ENCODE measurements at places on chromosomes 6 and 20.

GRCh38 chr6:92538926-92539325 lies 880.4 kb downstream of the EPHA7 start:
- no peak for DNase-seq
- no peaks in the 10 kb centered on the region for H3K36me3 ChIP-seq
- H3K27ac ChIP-seq = no peak overlapping the region

DNA sequence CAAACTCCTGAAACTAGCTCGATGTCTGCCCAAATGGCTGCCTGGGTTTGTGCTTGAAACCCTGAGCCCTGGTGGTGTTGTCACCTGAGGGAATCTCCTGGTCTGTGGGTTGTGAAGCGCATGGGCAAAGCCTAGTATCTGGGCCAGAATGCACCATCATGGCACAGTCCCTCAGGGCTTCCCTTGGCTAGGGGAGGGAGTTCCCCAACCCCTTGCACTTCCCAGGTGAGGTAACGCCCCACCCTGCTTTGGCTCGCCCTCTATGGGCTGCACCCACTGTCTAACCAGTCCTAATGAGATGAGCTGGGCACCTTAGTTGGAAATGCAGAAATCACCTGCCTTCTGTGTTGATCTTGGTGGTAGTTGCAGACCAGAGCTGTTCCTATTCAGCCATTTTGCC lies 152.9 kb upstream of the MAP3K7 start:
- no peaks in the 10 kb centered on the region for H3K27me3 ChIP-seq
- no peaks in the 10 kb centered on the region for H3K4me1 ChIP-seq
- no peaks in the 10 kb centered on the region for H3K36me3 ChIP-seq
- no peak for DNase-seq

GRCh38 chr20:53581444-53582250 lies 12.0 kb downstream of the ZNF217 start:
- H3K4me1 ChIP-seq = peaks cover 57% of the 10 kb centered on the region
- no peaks in the 10 kb centered on the region for H3K36me3 ChIP-seq
- DNase-seq = no peak
- peak overlapping the region; percentile 78 for H3K27ac ChIP-seq
- no peak overlapping the region for H3K4me3 ChIP-seq

DNA sequence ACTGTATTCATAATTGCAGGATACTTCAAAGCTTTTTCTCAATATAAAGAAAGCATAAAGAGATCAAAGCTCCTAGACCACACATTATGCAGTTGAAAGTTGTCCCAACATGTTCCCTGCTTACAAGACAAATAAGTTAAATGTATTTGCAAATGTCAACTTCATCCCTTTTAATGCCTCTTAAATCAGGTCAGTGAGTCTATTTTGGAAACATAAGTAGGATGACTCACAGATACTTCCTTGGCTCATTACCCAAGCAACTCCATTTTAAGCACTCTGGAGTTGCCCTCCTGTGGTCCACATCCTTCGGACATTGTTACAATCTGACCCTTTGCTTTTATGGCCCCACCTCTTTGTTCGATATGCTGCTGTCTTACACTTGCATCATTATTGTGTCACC lies 162.0 kb downstream of the FAXC start:
- DNase-seq = no peak
- no peak overlapping the region for H3K4me3 ChIP-seq
- no peaks in the 10 kb centered on the region for H3K4me1 ChIP-seq
- H3K27ac ChIP-seq = no peak overlapping the region
- H3K36me3 ChIP-seq = no peaks in the 10 kb centered on the region

DNA sequence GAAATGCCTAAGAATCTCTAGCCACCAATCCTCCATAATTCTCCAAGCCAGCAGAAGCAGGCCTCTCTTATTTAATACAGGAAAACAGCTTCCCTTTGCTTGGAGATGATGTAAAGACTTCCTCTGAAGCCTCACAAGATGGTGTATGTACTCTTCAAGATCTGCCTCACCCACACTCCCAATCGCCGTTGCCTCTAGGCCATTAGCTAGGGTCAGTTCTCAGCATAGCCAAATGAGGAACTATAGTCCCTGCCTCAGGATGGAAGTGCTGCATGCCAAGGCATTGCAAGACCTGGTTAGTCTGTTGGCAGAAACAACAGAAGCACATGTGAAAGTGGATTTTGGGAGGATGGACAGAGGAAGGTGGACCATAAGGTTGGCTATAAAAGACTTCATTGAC lies 139.1 kb downstream of the SCML4 start:
- no peaks in the 10 kb centered on the region for H3K27me3 ChIP-seq
- no peaks in the 10 kb centered on the region for H3K36me3 ChIP-seq
- peaks cover 10% of the 10 kb centered on the region for H3K4me1 ChIP-seq
- DNase-seq = no peak
- no peak overlapping the region for H3K4me3 ChIP-seq

- H3K27ac ChIP-seq = no peak overlapping the region
- peaks cover 26% of the 10 kb centered on the region for H3K4me1 ChIP-seq
- no peak overlapping the region for H3K4me3 ChIP-seq
- no peaks in the 10 kb centered on the region for H3K36me3 ChIP-seq
- H3K27me3 ChIP-seq = no peaks in the 10 kb centered on the region
These were observed 37.5 kb downstream of the SNAI1 start for GRCh38 chr20:50020288-50020687.

- H3K4me3 ChIP-seq = no peak overlapping the region
- H3K4me1 ChIP-seq = no peaks in the 10 kb centered on the region
- H3K27me3 ChIP-seq = no peaks in the 10 kb centered on the region
- no peak overlapping the region for H3K27ac ChIP-seq
- no peaks in the 10 kb centered on the region for H3K36me3 ChIP-seq
These were observed 404.6 kb upstream of the OPRM1 start for GRCh38 chr6:153634416-153634815.
